ENCODE measurements at places on chromosomes 4 and X.

DNA sequence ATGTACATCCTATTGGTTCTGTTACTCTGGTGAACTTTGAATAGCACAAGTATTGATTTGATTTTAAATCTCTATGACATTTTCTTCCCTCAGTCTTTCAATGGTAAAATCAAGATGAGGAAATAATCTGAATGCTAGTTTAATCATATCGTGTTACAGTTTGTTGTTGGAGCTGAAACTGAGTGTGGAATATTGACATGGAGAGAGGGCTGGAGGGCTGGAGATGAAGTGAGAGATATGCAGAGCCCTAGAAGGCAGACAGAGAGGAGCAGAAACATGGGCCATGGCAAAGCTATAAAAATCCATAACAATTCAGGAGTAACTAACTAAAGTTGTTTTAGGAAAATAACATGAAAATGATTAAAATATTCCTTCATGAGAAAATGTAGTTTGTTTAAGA, 141.1 kb downstream of the BANK1 start:
- DNase-seq: no peak

DNA sequence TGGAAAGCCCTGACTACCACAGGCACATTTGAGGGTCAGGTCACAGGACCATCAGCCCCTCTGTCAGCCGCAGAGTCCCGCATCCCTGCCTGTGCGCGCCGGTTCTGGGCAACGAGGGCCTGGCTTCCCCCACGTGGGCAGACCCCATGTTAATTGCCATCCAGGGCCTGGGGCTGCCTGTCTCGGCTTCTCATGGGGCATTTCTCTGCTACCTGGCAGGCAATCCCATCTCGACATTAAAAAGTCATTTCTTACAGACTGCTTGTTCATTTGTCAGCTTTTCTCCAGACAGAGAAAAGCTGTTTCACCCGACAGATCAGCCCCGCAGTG, 45.6 kb upstream of the SORCS2 start:
- no peak for DNase-seq

DNA sequence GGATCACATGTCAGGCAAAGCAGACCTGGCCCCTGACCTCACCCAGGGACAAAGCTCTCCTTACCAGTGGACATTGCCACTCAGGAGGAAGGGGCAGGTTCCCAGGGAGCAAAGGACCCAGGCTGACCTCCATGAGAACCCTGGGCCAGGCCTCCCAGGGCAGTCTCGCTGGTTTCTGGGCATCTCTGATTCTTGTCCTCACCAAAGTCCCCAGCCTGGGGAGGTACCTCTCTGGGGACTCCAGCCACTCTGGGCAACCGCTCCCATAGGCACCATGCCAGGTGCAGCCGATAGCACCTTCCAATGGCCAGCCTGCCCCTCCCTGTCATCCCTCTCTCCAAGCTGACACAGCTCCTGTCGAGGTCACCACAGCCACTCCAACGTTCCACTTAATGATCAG, 7.9 kb downstream of the EVC2 start:
- no peak for DNase-seq

DNA sequence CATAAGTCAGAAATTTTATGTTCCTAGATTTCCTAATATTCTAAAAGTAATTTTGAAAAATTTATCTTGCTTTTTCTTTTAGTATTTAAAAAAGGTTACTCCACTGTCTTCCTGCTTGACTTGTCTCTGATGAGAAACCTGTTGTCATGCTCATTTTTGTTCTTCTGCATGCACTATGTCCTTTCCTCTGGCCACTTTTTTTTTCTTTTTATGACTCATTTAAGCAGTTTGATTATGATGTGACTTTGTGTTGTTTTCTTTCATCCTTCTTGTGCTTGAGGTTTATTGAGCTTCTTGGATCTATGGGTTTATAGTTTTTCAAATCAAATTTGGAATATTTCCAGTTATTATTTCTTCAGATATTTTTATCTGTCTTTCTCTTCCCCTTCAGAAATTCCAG, 12.0 kb upstream of the UFSP2 start:
- DNase-seq: no peak

GRCh38 chr4:145697332-145697731, 17.4 kb downstream of the C4orf51 start:
- no peak for DNase-seq

All from GM13976 (cell line).